ENCODE measurements at places on chromosomes 6 and 20.

- peak; percentile 10 for DNase-seq
Observed at GRCh38 chr6:34912715-34913464, 23.8 kb downstream of the ANKS1A start.

DNA sequence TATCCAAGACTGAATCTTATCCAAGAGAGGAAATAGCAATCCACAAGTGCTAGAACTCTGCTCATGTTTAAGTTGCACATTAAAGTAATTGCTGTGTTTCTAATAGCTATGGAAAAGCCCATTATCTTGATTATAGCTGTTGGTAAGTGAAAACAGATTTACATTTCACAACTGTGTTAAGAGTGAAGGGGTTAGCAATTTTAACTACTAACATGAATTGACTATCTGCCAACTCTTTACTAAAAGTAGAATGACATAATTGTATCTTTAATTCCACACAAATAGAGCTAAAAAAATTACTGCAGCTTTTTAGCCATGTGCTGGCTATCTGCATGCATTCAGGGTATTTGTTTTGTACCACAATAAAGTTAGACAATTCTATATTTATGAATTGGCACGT is 277.9 kb upstream of the IRAK1BP1 start:
- no peak for DNase-seq

- DNase-seq = no peak
Observed at GRCh38 chr6:73791336-73791735, 95.3 kb downstream of the CD109 start.

GRCh38 chr6:140661691-140662090 is 1287.2 kb upstream of the CITED2 start:
- DNase-seq = no peak

- peak; percentile 84 for DNase-seq
Observed at GRCh38 chr20:64038565-64039292, 2.7 kb downstream of the C20orf204 start.

DNA sequence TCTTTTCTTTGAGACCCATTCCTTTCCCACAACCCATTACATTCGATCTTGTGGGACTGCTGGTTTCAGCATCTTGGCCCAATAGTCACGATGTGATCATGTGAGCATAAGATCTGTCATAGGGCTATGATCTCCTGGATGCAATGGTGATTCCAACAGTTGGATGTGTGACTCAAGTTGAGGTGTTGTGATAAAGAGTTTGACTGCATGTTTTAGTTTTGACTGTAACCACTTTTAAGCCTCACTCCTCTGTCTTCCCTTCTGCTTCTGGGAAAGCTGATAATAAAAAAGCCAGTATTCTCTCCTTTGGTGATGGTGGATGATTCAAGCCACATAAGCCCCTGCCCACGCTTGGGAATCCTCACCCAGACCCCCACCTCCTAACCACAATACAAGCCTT is 117.0 kb upstream of the ASCC3 start:
- DNase-seq = no peak

Measured in activated naive CD8-positive, alpha-beta T cell treated with anti-CD3 and anti-CD28 coated beads, Interleukin-2, amount 50 U/mL, for 24 hours (primary cell).